ENCODE measurements at places on chromosomes 13 and 19.

- DNase-seq: no peak
These were observed 116.5 kb downstream of the LACC1 start for GRCh38 chr13:43996221-43996620.

- no peak for DNase-seq
These were observed 100.0 kb downstream of the RNF17 start for GRCh38 chr13:24863748-24864540.

GRCh38 chr13:83950293-83950692 lies 68.0 kb upstream of the SLITRK1 start:
- DNase-seq: no peak

DNA sequence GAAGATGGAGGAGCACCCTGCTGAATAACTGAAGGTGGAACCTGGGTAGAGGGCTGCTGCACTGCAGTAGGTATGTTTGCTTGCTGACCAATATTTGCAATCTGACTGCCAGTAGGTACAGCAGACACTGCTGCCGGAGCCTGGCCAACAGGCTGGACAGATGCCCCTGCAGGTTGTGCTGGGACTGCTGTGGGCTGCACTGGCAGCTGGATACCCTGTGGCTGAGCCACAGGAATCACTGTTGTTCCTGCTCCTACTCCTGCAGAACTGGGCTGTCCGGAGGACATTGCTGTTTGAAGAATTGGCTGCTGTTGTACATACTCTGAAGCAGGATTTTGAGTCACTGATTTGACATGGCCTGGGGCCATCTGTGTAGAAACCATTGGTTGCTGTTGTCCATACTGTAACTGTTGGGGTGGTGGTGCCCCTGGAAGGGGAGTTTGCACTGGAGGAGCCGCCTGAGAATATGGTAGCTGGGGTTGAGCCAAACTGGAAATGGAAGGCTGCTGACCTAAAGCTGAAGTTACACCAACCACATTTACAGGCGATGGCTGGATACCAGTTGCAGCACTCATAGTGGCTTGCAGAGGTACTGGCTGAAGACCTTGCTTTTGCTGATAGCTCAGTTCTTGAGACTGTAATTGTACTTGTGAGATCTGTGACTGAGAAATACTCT lies 2.2 kb downstream of the TSC22D1 start:
- DNase-seq: no peak

GRCh38 chr19:48479686-48480085 lies 10.5 kb downstream of the CYTH2 start:
- no peak for DNase-seq

GRCh38 chr13:38394777-38395496 lies 45.3 kb downstream of the UFM1 start:
- DNase-seq: no peak

- no peak for DNase-seq
These were observed 748.1 kb upstream of the SGCG start for GRCh38 chr13:22432690-22433089.

DNA sequence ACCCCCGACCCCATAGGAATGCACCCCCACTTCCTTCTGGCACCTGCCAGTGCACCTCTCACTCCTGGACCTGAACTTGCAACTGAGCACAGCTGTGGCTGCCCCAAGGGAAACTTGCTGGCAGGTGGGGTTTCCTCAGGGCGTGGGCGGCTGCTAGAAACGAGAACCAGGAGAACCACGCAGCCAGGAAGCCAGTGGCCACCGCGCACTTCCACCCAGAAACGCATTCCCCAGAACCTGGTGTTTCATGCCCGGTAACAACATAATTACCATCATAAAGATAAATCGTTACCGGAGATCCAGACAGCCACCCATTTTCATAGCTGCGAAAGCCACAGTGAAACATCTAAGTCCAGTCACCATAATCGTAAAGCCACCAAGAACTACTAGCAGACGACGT lies 75.2 kb upstream of the C13orf46 start:
- DNase-seq: no peak

GRCh38 chr13:57633950-57634838 lies 2.6 kb downstream of the PCDH17 start:
- no peak for DNase-seq

DNA sequence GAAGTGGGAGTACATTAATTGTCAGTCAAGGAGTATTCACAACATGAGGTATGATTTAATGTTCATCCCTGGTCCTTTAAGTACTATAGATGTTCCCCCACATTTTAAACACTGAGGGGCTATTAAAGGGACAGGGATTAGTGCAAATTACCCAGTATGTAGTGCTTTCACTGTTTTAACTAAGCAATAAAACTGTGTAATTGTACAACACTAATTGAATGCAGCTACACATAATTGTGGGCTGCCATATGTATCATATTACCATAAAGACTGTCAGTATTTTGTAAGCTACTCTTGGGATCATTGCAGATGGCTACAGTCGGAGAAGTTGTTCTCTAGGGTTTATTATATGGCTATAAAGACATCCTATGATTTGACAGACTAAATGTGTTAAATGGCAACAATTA lies 316.6 kb downstream of the DCLK1 start:
- DNase-seq: peak; percentile 77

DNA sequence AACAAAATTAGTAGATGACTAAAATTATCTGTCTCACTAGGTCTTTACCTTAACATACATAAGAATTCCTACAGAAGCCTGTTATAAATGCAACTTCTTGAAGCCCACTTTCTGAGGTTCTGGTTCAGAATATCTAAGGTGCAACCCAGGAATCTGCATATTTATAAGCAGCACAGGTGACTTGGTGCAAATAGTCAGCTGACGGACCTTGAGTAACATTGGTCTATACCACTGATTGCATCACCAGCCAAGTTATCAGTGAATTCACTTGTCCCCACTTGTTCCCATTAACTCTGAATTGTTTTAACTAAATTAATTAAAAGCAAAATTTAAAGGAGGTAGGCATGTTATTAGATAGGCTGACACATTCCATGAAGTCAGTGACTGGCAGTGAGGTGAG lies 109.9 kb downstream of the FRY start:
- no peak for DNase-seq

GRCh38 chr19:6822311-6822670 lies 49.8 kb downstream of the VAV1 start:
- peak; percentile 1 for DNase-seq

DNA sequence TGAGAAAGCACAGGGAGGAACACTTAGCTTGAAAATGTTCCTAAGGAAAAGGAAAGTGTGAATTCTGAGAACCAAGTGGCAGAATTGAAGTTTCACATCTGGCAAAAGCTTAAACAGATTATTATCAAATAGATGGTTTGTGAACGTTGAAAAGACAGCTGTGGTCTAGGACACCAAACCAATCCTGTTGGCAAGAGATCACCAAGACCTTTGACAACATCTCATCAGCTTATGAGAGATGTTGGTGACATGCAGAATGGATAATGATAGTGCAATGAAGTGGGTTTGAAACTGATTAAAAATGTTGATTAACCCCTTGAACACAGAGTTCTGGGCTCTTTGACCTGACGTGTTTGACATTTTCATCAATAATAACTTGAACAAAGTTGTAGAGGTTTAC lies 74.6 kb upstream of the GPR183 start:
- DNase-seq: no peak

GRCh38 chr13:48532256-48532505 lies 699 bp downstream of the RCBTB2 start:
- DNase-seq: no peak

All from NCI-H2171 treated with DMSO at 0.1 percent for 48 hours (cell line).